Right forelimb (tissue), 1 donor: ENCODE measurements at places on chromosomes 4 and X.

GRCh38 chr4:121072224-121073003, at the start of gene NDNF:
NDNF (minus strand) TSS chr4:121072535; CDS start chr4:121045837, 26,698 bp downstream.
- DNase-seq: peak; percentile 87

GRCh38 chr4:145521282-145521681, 39.6 kb downstream of the SMAD1 start:
- no peak for DNase-seq

DNA sequence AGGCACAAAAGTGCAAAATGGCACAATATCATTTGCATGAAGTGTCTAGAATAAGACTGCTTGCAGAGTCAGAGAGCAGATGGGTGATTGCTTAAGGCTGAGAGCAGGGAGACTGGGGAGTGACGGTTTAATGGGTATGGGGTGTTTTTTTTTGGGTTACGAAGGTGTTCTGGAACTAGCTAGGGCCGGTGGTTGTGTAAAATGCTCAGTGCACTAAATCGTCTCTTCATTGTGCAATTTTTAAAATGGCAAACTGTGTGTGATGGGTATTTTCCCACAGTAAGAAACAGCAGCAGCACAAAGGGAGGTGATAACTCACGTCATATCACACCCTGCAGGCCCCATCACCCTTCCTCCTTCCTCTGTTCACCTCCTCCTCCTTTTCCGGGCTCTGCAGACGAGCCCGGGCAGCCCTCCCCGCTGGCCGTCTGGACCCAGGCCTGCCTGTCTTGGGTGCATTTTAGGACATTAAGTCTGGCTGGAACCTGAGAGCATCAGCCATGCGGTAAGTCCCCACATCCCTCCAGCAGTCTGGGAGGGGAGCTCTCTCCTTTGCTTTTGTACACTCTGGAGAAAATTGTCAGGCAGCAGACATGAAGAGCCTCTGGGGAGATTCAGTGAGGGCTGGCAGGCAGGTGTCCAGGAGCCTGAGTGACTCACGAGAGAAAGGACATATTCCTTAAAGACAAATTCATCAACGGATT, 42.7 kb downstream of the ASMT start:
- no peak for DNase-seq

DNA sequence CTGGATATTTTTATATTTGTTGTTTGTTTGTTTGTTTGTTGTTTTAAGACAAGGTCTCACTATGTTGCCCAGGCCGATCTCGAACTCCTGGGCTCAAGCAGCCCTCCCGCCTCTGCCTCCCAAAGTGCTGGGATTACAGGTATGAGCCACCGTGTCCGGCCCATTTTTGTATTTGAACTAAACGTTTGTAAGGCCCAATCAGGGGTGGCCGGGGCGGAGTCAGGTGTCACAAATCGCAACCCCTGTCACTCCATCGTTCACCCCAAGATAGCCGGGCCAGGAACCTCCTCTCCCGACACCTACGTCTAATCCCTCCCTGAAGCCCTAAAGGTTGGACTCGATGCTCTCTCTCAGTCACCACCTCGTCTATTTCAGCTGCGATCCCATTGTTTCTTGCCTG, 722 bp upstream of the EFHC2 start:
- peak; percentile 36 for DNase-seq

GRCh38 chr4:102342404-102343074, 2.7 kb downstream of the SLC39A8 start:
- DNase-seq: no peak

- DNase-seq: no peak
Observed at GRCh38 chrX:18649498-18649951, 22.4 kb downstream of the RS1 start.

- DNase-seq: peak; percentile 22
Observed at GRCh38 chr4:1973661-1974060, 35.1 kb downstream of the NELFA start.

DNA sequence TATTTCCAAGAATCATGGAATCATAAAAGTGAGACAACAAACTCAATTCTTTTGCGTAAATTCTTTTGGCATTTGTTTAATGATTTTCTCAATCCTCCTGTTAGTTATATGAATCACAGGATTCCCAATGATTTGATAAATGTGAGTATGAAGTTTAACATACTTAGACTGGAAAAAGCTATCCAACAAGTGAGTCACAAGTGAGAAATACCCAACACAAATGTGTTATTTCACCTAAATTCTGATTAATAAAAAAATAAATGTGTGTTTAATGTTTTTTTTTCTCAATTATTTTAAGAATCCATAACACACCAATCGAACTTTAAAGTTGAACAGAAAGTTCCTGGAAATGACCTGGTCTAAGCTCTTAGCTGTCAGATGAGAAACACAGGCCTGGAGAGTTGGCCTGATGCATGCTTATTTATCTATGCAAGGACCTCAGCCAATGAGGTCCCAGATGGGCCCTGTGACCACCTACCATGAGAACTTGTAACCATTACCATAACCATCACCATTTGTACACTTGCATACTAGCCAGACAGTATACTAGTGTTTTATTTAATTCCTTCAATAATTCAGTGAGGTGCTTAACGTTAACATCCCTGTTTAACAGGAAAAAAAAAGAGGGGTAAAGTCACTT, 386.7 kb downstream of the SPRY1 start:
- DNase-seq: no peak

- no peak for DNase-seq
Observed at GRCh38 chr4:89048906-89049601, 7.9 kb downstream of the FAM13A start.

GRCh38 chr4:68954126-68954525, 2.5 kb upstream of the UGT2A3 start:
- no peak for DNase-seq

DNA sequence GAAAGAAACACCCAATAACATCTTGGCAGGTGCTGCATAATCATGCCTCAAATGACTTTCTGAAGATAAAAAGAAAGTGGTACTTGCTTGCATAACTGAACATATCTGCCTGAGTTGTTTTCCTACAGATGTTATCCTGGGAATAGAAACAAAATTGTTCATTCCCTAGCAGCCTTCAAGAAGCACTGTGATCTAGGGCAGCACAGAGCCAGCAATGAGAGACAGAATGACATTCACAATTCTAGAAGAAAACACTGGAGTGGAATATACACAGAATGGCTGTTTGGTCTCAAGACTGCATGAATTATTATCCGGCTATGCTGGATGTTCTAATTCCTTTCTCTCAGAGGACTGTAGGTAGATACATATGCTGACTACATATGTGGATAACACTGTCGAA, 790.9 kb downstream of the PDHA2 start:
- DNase-seq: no peak

DNA sequence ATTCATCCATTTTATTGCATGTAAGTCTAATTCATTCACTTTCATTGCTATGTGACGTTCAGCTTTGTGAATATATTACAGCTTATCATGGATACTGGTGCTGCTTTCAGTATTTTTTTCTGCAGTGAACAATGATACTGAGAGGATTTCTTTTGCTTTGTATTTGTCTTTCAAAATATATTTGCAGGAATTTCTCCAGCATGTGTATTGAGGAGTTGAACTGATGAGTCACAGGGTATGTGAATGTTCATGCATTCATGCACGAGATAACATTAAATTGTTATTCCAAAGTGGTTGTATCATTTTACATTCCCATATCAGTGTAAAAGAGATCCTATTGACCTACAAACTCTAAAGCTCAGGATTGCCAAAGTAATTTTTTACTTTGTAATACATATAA, 283.8 kb upstream of the ARSJ start:
- no peak for DNase-seq

- no peak for DNase-seq
Observed at GRCh38 chrX:22536746-22537304, 264.1 kb downstream of the CBLL2 start.

- DNase-seq: no peak
Observed at GRCh38 chr4:152988721-152989553, 52.8 kb downstream of the FHDC1 start.

DNA sequence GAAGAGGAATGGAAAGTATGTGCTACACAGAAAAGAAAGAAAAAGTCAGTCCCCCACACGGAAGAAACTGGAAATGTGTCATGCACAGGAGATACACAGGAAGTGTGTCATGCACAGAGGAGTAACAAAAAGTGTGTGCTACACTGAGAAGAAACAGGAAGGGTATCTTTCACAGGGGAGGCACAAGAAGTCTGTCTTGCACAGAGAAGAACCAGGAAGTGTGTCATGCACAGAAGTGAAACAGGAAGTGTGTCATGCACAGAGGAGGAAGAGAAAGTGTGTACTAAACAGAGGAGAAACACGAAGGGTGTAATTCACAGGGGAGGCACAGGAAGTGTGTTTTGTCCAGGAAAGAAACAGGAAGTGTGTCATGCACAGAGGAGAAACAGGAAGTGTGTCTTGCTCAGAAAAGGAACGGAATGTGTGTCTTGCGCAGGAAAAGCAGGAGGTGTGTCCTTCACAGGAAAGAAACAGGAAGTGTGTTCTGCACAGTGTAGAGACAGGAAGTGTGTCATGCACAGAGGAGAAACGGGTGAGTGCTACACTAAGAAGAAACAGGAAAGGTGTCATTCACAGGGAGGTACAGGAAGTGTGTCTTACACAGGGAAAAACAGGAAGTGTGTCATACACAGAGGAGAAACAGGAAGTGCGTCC, 527.2 kb upstream of the PRKX start:
- DNase-seq: no peak

GRCh38 chr4:127995776-127996175, 30.6 kb downstream of the ABHD18 start:
- DNase-seq: no peak

- DNase-seq: no peak
Observed at GRCh38 chr4:107838861-107839565, 14.3 kb downstream of the SGMS2 start.

GRCh38 chr4:2168469-2169319, 73.2 kb downstream of the HAUS3 start:
- DNase-seq: no peak

- DNase-seq: no peak
Observed at GRCh38 chrX:129585691-129586090, 45.6 kb downstream of the OCRL start.

GRCh38 chrX:66504481-66504880, 134.4 kb downstream of the EDA2R start:
- no peak for DNase-seq

DNA sequence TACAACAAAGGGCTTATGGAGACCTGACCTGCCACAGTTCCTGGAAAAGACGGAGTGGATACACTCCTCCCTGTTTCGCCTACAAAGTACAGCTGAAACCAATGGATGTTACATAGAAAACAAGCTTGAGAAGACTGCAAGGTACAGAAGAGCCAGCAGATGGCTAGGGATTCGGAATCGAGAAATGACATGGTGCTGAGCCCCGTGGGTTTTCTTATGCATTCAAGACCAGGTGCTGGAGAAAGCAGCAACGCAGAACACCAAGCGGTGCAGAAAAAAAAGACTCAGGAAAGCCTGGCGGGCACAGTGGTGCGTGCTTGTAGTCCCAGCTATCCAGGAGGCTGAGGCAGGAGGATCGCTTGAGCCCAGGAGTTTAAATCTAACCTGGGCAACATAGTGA, 13.8 kb downstream of the TIMM17B start:
- DNase-seq: no peak

DNA sequence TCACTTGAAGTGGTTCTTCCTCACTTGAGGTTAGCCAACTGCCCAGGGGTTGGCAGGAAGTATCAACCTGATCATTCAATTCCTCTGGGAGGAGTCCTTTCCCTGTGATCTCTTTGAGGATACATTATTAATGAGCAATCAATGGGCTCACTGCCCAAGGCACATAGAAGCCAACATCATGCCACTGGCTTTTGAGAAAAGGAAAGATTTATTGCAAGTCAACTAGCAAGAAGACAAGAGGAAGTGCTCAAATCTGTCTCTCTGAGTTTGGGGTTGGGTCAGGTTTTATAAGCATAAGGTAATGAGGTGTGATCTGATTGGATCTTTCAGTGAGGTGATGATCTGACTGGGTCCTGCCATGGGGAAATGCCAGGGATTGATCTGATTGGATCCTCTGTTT, 39.6 kb downstream of the FGFBP1 start:
- no peak for DNase-seq

DNA sequence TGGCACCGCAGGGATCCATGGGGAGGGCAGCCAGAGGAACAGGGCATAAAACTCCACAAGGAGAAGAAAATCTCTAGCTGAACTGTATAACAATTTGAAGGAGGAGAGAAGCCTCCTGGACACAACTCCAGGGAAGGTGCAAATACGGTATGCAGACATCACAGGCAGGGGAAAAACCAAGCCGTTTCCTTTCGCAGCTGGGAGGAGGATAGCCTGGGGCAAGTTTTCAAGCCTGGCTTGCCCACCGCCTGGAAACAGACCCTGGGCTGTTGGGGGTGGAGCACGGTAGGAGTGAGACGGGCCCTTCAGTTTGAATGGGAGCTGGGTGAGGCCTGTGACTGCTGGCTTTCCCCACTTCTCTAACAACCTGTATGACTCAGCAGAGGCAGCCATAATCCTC, 43.4 kb upstream of the TAF9B start:
- no peak for DNase-seq

GRCh38 chr4:31058656-31059055, 338.5 kb downstream of the PCDH7 start:
- no peak for DNase-seq

DNA sequence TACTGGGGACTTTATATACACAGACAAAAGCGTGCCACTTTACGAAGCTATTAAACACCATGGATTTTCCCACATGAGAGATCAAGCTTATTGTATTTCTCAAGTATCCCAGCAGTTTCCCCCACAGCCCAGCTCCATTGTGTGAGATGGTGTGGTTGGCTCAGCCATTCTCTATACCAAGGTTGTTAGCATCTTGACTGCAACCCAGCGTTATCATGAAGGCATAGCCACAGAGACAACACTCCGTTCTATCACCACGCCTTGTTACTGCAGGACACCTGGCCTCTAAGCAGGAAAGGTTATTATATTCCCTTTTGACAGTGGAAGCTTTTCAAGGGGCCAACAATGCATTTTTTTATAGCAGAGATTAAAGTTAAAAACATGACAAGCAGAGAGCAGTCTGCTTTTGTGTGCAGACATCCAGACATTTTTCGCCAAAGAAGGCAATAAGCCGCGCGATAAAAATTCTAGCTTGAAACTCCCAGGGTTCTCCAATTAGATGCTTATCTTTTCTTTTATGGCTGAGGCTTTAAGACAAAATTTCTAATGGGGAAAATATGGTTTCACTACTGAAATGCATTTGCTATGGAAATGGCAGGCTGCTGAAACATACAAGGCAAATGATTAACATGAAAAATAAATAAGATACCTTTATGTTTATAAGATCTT, 206.1 kb downstream of the MID1 start:
- no peak for DNase-seq

GRCh38 chr4:90357117-90357710, 230.0 kb downstream of the CCSER1 start:
- no peak for DNase-seq
